ENCODE measurements at places on chromosomes 3 and 15.

- peak; percentile 61 for DNase-seq
These were observed 63.3 kb upstream of the TP63 start for GRCh38 chr3:189567766-189568420.

- DNase-seq = no peak
These were observed 272.4 kb downstream of the TIGIT start for GRCh38 chr3:114566162-114566755.

GRCh38 chr15:82807920-82808633 lies 1.4 kb upstream of the WHAMM start:
- no peak for DNase-seq

- DNase-seq = no peak
These were observed 50.9 kb downstream of the ABHD2 start for GRCh38 chr15:89138999-89139612.

DNA sequence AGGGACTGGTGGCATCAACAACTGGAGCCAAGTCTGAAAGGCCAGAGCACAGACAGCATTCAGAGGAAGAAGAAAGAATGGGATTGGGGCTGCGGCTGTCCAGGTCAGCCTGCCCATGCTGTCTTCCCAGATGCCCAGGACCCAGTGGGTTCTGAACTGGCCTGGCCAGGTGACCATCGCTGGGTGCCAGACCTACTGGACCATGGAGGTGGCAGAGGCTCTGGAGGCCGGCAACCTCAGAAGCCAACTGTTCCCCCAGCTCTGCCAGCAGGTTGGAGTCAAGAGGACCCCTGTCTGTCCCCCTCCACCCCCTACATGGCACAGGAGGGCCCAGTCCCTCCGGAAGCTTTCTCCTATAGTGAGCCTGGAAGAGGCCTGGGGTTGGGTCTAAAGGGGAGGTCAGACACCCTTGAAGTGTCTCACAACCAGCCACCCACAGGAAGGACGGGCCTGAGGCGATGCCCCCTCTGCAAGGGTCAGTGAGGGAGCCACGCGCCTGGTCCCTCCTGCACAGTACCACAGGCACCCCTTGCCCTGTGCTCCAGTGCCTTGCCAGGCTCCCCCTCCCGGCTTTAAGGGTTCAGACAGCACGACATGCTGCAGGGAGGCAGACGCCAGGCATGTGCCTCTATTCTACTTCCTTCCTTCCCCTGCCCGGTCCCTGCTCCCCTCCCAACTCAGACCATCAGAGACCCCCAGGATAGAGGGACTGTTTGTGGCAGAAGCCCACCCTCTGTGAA lies 43.2 kb downstream of the DNAH1 start:
- no peak for DNase-seq

DNA sequence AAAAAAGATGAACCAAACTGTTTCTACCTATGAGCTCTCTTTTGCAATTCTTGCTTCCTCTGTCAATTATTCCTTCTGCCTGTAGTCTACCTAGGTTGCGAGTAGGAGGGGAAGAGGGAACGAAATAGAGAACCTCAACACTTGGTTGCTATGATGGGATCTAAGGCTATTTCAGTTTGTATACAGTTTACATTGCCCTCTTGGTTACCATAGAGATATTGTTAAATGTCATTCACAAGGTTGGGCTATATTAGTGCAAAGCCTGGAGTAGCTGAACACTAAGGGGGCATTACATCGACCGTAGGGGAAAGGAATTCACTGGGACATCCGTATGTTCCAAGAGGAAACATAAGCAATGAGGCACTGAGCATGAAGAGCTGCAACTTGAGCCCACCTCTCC lies 276.9 kb downstream of the GBE1 start:
- DNase-seq = peak; percentile 32

- no peak for DNase-seq
These were observed 72.0 kb upstream of the LSAMP start for GRCh38 chr3:116517308-116517707.

DNA sequence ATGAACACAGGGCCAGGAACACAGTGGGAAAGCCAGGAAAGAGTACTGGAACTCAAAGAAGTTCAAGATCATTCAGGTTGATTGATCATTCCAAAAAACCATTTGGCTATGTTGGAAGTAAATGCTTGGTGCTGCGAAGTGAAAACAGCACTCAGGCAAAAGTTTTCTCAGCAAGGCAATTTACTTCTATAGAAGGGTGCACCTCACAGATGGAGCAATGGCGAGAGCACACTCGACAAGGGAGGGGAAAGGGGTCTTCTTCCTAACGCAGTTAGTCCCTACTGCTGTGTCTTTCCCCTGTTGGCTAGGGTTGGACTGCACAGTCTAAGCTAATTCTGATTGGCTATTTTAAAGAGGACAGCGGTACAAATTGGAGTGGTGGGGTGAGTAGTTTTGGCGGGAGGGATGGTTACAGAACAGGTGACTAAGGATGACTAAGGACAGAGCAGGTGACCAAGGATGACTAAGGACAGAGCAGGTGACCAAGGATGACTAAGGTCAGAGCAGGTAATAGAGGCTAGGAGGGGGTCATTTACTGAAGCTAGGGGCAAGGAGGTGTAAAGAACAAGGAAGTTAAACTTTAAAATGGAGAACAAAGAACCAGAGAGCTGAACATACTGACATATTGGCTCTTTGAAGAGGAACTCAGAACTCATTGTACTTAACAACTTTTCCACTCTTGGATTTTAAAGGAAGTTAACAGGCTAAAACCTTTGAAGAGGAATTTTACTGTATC lies 43.3 kb downstream of the HOMER2 start:
- DNase-seq = no peak

DNA sequence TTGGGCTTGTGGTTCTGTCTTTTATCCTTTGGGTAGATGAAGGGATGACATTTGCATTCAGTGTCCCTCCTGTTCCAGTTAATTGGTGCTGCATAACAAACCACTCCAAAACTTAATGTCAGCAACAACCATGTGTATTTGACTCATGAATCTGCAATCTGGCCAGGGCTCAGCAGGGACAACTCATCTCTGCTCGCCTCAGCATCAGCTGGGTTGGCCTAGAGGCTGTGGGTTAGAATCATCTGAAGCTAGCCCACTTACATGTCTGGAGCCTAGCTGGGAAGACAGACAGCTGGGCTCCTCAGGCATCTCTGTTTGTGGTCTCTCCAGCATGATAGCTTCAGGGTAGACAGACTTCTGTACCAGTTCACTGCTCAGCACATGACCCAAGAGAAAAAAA lies 92.0 kb downstream of the TMEM108 start:
- DNase-seq = no peak

DNA sequence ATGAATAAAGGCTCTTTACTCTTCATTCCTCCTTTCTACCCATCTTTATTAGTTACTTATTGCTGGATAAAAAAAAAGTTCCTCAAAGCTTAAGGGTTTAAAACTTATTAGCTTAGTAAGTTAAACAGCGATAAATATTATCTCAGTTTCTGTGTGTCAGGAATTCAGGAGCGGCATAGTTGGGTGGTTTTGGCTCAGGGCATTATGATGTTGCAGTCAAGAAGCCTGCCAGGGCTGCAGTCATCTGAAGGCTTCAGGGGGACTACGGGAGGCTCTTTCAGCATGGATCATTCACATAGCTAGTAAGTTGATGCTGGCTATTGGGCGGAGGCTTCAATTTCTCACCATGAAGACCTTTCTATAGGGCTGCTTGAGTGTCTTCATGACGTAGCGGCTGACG lies 1.9 kb upstream of the DLG1 start:
- no peak for DNase-seq

DNA sequence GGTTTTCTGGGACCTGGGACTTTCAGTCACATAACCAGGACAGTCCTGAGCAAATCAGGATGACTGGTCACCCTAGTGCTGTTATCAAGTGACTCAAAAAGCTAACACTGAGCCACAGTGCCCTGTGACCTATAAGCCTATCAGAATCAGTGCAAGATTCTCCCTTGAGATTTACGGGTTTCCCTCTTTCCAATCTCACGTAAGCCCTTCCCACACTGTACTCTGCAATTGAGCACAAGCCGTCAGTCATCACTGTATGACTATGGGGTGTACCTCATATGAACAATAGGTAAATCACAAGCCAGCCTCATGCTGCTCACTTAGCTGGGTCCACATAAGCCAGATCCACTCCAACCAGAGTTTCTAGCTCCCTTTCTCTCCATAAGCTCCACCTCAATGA lies 21.0 kb upstream of the CLDN18 start:
- DNase-seq = no peak

- no peak for DNase-seq
These were observed 36.5 kb downstream of the DZIP1L start for GRCh38 chr3:138078901-138079344.

DNA sequence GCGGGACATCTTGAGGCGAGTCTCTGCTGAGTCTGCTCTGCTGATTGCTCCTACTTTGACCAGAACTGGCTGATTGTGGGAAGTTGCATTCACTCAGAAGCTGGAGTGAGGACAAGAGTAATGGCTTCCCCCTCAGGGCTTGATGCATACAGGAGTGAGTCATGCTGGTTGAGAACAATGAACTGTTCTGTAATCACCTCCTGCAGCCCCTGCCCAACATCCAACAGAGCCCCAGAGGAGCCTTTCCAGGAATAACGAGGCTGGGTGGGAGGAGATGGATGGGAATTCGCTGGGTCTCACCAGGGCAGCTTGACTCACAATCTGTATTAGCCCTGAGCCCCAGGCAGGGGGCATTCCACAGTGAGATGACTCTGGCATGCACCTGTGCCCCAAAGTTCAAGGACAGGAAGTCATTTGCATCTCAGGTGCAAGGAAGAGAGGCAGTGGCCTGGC lies 85.0 kb downstream of the RAB11A start:
- no peak for DNase-seq

- no peak for DNase-seq
These were observed 17.5 kb downstream of the SHC4 start for GRCh38 chr15:48946074-48946839.

- DNase-seq = no peak
These were observed 333.7 kb upstream of the EPHA3 start for GRCh38 chr3:88773766-88774165.

DNA sequence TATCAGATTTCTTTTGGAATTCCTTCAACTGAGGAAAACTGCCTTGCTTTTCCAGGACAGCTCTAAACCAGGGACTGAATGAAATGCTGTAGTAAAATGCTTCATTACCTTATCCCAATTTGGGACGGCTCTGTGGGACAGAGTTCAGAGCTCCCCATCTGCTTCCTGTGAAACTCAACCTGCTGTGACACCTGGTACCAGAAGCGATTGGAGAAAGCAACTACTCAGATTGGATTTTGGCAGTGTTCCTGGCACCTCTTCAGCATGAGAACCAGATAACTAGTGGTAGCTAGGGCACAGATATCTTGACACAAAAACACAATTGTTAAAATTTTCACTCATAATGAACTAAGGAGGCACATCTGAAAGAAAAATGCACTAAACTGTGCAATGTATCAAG lies 539.1 kb downstream of the SI start:
- peak; percentile 1 for DNase-seq

DNA sequence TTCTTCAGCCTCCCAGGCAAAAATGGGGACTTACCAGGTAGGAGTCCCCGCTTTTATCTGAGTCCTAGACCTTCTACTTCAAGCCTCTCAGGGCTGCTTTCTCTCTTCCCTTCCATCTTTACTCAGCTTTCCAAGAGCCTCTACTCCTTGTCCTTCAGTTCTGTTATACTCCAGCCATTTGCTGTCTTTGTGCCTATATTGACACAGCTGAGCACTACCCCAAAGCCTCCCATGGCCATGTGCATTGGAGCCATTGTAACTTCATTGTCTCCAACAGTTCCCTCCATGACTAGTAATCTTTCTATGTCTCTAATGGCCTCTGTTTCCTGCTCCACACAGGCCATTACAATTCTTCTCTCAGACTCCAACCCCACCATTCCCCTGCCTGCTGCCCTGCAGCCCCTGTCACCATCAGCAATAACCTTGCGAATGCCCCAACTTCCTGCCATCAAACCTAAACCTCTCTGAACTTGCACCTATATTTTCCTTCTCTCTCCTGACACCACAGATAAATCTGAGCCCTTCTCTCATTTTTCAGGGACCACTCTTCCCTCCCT lies 77.9 kb upstream of the ADPGK start:
- no peak for DNase-seq

DNA sequence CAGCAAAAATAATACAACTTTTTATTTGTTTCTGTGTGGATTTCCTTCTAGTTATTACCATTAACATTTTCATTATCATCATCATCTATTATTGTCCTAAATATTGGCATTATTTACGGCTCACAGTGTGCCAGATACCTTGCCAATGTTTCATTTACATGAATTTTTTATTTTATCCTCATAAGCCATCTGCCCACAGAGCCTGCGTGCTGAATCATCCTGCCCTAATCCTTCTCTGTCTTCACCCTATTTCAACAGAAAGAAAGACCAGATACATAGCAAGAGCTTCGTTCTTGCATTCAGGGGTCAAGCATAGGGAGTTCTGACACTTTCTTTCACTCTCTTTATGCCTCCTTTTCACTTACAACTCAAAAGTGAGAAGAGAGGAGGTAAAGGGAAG lies 82.0 kb downstream of the KCNMB2 start:
- DNase-seq = peak; percentile 45

DNA sequence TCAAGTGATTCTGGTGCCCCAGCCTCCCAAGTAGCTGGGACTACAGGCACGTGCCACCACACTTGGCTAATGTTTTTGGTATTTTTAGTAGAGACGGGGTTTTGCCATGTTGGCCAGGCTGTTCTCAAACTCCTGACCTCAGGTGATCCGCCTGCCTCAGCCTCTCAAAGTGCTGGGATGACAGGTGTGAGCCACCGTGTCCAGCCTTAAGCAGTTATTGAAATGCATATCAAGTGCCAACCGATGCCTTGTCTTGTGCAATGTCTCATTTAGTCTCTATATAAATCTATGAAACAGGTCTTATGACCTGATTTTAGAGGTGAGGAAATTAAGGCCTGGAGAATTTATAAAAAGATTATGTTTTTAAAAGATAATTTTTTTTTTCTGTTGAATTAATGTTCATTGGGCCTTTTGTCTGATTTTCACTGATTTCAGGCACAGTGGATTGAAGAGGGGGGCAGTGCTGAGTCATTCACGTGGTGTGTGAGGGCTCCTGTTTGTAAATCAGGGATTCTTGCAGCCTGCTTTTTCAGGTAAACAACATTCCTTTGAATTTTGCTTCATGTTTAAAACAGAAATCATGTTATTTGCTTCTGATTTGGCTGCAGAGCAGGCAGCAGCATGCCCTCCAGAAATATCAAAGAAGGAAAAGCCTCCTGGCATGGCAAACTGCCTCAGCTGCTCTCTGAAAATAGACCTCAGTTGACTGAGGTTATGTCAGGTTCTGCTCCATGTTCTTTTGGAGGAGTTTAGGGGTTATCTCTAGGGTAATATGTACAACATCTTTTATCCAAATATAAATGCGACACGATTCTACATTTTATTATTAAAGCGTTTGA lies 407.0 kb upstream of the RGMA start:
- DNase-seq = peak; percentile 36

GRCh38 chr3:39205131-39205530 lies 12.7 kb upstream of the XIRP1 start:
- DNase-seq = no peak

DNA sequence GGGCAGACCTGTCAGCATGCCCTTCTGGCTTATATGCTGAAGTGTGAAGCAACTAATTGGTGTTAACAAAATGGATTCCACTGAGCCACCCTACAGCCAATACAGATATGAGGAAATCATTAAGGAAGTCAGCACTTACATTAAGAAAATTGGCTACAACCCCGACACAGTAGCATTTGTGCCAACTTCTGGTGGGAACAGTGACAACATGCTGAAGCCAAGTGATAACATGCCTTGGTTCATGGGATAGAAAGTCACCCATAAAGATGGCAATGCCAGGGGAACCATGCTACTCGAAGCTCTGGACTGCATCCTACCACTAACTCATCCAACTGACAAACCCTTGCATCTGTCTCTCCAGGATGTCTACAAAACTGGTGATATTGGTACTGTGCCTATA lies 9.4 kb downstream of the PIK3CB start:
- DNase-seq = no peak

- DNase-seq = no peak
These were observed 47.4 kb downstream of the APH1B start for GRCh38 chr15:63324770-63325169.

GRCh38 chr15:79451361-79451999 lies 19.3 kb downstream of the MINAR1 start:
- DNase-seq = no peak

All from muscle of leg (tissue), 16 donors.